ENCODE measurements at places on chromosomes 2 and 18.

- no peak for DNase-seq
Observed at GRCh38 chr2:39225567-39225966, 18.2 kb downstream of the CDKL4 start.

- DNase-seq, result no peak
Observed at GRCh38 chr18:36392979-36393287, 95.4 kb downstream of the FHOD3 start.

DNA sequence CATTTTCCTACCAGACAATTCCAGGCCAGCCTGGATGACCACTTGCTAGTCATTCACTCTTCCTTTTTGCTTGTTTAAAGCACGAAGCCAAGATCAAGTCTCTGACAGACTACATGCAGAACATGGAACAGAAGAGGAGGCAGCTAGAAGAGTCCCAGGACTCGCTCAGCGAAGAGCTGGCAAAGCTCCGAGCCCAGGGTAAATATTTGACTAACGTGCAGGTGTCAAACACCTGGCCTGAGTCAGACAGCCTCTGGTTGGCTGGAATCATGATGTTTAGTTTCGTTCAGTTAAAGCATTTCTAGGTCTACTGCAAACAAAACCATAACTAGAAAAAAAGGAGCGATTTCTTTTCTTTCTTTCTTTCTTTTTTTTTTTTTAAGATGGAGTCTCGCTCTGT lies 44.2 kb upstream of the LYPD6B start:
- DNase-seq, result no peak

DNA sequence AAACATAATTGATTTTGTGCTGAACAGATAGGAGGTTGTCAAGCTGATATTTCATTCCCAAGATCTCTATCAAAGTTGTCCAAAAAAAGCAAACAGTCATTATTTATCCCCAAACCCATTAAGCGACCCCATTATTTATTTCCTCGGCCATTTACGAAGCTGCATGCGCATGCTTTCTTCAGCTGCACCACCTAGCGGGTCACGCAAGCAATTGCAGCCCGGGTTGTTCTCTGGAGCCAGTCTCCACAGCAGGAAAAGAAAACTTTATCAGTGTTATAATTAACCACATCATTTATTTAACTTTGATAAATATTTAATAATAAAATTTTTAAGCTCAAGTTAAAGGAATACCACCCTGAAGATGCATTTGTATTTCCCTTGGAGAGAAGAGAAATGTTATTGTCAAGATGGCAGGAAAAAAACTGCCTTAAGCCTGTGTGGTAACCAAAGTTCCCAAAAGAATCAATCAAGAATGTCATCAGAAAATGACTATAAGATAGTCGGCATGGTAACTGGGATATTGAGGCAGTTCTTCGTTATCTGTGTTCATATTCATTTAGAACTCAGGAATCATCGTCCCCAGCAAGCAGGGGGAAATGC lies 304.7 kb downstream of the FBXO15 start:
- DNase-seq, result peak; percentile 12

- no peak for DNase-seq
Observed at GRCh38 chr18:23092121-23092520, 43.2 kb upstream of the CABLES1 start.

DNA sequence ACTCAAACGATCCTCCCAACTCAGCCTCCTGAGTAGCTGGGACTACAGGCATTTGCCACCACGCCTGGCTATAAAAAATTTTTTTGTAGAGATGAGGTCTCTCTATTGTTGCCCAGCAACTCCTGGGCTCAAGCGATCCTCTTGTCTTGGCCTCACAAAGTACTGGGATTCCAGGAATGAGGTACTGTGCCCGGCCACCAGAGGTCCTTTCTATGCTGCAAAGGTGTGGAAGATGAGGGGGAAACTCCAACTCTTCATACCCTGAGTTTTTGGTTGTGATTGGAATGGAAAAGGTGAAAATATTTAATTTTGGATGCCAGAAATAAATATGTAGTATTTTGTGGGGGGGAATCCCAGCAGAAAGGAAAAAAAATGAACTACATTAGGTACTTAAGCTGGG lies 36.0 kb downstream of the MRPL33 start:
- peak; percentile 40 for DNase-seq

DNA sequence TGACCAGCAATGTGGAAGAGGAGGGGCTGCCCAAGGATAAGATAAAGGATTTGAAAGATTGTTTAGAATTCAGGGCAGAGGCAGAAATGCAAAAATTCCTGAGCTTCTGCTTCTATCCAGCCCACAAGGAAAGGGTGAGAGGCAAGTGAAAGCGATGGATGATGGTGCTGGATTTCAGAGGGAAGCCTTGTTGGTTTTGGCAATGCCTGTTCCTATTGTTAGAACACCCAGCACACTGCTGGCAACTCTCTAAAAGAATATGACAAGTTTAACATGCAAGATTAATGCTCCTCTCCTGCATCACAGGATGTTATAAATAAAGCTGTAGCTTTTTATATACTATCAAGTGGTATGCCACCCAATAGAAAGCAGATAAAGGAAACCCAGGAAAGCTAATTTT lies 92.6 kb downstream of the ZNF385B start:
- no peak for DNase-seq

- DNase-seq, result no peak
Observed at GRCh38 chr2:189379731-189380261, 61.5 kb upstream of the WDR75 start.

DNA sequence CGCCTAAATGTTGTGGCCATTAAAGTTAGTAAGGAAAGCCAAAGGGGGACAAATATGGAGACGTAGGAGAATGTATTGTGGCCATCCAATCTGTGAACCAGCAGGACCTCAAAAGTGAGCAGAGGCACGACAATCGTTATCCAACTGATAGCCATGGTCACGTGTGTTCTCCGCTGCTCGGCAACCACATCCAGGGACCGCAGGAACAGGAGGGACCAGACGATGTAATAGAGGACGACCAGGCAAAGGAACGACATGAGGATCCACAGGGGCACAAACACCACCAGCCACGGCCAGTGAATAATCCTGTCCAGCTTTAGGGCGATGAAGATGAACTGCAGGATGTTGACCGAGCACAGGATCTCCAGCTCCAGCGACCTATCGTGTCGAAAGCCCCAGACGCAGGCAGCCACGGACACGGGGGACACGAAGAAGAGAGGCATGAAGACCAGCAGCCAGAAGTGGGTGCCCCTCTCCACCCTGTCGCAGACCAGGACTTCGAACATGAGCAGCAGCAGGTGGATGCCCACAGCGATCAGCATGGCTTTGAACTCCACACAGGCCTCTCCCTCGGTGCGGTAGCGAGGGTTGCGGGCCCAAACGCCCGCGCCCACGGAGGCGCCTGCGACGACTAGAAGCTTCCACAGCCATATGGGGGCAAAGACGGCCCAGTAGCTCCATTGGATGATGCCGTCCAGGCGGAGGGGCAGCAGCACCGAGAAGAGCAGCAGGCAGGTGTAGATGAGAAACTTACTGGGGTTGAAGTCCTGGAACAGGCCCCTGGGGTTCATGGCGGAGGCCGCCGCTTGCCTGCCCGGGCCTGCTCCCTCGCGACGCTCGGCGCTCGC lies 790 bp downstream of the TMEM185B start:
- no peak for DNase-seq

DNA sequence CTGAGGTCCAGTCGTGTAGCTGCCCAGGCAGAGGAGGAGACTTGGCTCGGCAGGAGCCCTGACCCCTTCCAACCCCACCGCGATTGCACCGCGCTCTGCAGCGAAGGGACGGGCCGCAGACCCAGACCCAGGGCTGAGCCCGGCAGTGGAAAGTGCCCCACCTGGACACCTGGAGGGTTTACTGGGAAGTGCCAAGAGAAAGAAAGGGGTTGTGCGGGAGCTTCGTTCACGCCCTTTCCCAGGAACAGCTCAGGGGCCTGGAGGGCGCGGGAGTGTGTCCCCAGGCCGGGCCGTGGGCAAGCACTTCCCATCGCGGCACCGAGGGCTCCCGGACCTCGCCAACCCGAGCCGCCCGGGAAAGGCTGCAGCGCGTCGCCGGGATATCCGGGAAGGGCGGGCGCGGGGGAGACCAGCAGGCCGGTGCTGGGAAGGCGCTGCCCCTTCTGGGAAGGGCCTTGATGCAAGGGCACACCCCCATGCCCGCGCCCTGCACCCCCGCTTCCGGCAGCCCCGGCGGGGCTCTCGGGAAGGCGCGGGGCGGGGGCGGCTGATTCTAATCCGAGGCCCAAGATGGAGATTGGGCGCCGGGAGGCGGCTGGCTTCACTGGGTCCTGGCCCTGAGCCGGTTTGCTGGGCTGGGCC lies 36.1 kb upstream of the MRPL33 start:
- peak; percentile 83 for DNase-seq

DNA sequence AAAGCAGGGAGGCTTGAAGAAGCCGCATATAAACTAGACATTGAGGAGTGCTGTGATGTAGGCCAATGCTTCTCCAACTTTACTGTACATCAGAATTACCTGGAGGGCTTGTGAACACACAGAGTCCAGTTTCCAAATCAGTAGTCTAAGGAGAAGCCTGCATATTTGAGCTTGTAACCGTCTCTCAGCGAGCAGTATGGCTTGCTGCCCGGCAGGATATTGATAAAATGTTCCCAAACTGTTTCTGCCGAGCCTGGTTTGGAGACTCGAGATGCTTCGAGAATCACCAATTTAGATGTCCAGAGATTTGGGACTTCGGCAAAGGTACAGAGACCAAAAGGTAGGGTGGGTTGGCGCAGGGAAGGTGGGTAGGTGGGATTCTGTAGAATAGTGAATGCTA lies 11.0 kb upstream of the RAB31 start:
- DNase-seq, result no peak

DNA sequence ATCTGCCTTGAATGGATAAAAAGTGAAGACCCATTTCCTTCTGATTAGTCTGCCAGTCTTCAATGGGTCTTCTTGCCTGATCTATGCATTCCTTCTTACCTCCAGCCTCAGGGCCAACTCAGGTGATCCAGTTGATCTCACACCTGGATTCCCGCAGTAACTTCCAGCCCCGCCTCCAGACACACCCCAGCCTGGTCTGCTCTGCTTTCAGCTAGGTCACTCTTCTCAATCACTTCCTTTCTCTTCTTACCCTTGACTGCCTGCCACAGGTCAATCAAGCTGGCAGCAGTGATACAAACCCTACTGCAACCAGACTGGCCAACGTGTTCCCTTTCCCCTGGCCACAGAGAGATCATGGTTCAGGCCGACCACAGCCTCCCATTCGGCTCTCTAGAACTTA lies 263.6 kb downstream of the ZNF516 start:
- DNase-seq, result no peak

DNA sequence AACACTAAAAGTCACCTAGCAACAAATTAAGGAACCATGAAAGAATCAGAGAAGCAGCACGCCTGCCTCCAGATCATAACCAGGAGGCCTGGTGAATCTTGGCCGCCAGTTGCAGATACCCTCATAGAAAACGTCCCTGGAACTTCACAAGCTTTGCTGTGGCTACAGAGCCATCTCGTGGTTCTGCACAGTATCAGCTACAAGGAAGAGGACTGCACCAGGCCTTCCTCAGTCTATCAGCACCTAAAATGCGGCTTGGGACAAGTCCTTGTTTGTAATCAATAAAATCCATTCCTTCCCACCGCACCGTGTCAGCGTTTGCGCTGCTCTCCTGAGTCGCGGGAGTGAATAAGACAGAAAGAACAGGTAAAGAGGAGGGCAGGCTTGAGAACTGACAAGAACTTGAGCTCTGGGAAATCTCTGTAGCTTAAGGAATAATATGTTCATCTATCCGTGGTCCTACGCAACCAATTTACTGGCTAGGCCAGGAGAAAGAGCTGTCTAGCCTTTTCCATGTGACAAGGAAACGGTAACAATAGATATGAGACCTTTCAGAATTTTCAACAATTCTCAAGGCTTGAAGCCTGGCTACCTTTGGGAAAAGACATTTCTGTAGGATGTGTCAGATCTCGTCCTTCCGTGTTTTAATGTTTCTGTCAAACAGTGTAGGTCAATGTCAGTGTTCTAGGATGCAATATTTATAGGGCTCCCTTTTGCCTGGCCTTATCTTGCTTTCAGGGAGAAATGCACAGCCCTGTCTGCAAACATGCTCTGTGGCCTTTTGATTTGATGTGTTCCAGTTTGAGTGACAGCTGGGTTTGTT lies 128.5 kb upstream of the RAB12 start:
- DNase-seq, result peak; percentile 62

DNA sequence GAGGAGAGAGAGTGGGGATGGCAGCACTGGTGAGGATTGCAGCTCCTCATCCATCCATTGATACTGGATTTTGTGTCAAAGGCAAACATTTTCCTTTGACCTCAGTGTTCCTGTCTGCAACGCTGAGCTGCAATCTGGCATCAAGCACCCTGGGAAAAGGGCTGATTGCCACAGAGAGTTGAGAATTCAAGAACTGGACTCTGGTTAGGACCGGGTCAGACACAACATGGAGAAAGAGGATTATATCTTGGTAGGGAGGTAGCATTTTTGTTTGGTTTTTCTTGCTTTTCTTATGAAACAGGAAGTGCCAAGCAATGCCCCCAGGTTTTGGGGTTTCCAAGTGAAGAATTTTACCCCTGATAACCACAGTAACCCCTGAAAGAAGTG lies 81.9 kb upstream of the PKDCC start:
- DNase-seq, result no peak

DNA sequence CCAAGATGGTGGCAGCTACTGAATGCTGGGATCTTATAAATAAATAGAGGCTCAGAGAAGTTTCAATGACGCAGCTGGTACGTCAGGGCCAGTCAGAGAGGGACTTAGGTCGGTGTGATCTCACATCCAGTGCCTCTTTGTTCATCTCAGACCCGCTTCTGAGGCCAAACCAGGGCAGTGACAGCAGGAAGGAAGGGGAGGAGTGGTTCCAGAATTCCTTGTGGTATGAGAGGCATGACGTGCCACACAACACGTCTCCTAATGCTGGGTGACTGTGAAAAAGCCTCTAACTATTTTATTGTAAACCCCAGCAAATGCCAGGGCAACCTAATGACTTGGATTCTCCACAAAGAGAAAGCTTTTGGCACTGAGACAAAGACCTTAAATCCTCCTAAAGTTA lies 423.3 kb downstream of the LPIN1 start:
- peak; percentile 29 for DNase-seq

DNA sequence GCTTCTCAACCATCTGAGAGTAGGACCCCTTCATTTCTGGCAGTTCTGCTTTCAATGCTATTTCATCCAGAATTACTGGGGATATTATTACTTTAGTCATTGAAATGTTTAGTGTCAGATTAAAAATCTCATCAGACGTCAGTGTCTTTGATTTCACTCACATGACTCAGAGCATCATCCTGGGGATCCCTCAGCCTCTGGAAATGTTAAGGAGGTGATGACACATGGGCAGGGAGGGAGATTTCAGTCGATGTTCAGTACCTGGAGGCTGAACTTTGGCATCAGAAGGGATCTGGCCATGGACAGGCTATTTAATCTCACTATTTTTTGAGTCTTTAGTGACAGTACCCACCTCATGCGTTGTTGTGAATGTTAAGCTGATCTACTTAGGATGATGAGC lies 39.1 kb downstream of the OSBPL6 start:
- no peak for DNase-seq

GRCh38 chr18:21826641-21827302 lies 86.2 kb downstream of the MIB1 start:
- no peak for DNase-seq

GRCh38 chr2:215271446-215271845 lies 40.4 kb upstream of the ATIC start:
- no peak for DNase-seq
